ENCODE measurements at places on chromosomes 5 and 9.

GRCh38 chr9:27339661-27340284 lies 42.8 kb upstream of the EQTN start:
- peak; percentile 11 for DNase-seq

- DNase-seq: peak; percentile 76
Observed at GRCh38 chr9:101508211-101508610, 25.4 kb upstream of the RNF20 start.

GRCh38 chr9:98781588-98782383 lies 14.6 kb downstream of the ANKS6 start:
- no peak for DNase-seq

DNA sequence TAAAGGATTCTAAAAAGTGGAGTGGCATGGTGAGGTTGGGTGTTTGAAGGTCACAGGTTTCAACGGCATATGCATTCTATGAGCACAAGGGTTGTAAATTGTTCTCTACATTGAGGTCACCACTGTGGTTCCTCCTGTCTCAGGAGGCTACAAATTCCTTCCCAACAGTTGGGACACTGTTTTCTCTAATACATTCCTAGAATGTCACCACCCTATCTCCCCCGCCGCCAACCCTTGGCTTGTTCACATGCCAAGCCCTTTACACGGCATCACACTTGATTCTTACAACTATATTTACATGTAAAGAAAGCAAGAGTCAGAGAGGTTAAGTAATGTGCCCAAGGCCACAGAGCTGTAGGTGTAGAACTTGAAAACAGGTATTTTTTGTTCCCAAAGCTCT lies 315.1 kb downstream of the RAB3C start:
- peak; percentile 52 for DNase-seq

DNA sequence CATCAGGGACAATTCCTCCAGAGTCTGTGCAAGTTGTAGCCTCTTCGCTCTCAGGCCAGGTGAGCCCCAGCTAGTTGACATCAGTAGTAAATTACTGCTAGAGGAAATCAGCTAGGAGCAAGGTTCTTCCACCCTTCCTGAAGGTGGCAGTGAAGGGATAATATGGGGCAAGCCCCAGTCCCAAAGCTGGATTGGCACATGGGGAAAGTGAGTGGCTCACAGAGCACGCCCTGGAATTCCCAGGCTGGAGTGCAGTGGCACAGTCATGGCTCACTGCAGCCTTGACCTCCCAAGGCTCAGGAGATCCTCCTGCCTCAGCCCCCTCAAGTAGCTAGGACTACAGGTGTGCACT lies 82.1 kb downstream of the CYFIP2 start:
- DNase-seq: no peak

DNA sequence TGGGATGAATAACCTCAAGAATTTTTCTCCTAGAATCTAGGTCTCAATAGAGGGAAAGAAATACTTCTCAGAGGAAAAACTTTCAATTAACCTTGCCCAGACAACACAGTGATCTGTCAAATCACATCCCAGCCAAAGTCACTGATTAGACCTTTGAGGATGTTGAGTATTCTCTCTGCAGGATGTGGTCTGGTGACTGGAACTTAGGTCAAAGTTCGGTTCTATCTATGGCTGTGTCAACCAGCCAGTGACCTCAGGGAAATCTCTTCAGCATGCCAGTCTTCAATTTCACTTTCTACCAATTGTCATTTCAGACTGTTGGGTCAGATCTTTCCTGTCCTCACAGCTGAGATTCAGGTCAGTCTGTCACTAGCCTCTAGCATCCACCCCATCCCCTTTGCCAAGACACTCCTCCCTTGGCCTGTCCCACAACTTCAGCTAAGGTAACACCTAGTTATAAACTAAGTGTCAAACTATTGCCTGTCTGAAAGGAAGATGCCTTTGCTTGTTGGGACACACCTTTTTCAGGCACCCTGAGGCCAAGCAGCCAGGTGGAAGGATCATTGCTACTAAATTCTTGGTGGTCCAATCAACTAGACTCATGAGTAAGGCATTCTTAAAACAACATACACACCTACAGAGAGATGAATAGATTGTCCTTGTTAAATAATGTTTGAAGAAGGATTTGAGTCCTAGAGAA lies 156.3 kb upstream of the FST start:
- DNase-seq: no peak

DNA sequence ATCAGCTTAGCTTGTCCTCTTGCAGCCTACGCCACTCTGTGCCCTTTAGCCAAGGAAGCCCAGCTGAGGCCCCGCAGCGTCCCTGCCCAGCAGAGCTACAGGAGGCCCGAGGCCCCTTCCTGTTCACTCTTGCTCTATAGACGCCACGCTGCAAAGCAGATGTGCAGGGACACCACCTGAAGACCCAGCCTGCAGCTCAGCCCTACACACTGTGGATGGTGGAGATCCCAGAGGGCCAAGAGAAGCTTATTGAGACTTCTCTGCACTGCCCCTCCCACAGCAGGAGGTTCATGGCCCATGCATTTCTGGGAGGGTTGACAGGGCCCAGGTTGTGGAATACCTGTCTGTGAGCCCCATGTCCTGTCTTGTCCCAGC lies 33.6 kb downstream of the IRF1 start:
- no peak for DNase-seq

DNA sequence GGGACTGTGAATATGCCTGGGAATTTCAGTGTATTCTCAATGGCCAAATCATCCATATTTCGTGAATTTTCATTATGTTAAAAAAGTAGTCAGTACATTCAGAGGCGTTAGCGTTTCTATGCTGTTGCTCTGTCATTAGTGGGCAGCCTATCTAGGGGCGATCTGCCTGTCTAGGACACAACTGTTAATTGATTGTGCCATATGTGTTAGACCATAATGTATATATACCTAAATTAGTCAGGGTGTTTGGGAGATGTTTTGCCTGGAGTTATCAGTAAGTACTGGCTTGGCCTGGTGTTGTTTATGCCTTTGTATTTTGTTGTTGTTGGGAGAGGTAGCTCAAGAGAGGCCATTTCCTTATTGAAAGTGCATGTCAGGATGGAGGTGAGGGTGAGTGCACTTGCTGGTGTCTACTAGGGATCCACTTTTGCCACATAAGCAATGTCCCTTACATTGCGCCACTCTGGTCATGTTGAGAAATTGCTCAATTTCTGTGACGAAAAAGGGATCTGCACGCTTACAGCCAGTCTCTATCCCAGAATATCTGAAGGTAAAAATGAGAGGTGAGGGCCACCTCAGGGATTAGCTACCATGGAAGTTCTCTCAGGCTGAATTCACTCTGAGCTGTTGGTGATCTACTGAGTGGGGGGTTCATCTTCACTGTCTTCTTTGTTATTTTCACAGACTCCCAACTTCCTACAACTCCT lies 123.3 kb downstream of the ST8SIA4 start:
- DNase-seq: no peak

DNA sequence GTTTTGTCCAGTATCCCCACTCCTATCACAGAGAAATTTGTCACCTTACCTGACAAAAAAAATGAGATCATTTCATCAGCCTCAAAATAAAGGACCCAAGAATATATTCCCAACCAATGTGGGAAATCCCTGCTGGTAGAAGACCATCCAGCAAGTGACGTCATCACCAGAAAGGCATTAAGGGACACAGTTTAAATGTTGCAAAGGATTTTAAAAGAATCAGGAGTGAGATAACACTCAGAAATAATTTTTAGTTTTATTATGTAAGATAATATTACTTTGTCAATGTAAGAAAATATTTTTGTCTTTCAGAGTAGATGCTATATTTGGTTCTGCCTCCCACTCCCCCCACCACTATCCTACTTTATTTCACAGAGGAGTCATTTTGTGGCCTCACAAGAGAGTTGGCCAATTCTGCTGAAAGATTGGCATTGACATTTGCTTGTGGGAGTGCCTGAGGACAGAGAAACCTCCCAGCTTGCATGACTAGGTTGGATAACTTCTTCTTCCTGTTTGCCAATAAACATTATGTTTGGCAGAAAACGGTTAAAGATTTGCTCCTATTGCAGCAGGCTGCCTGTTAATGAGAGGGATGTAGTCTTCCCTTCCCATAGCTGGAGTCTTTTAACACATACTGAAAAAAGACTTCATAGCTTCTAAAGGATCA lies 288.6 kb upstream of the DAB2 start:
- DNase-seq: peak; percentile 47

DNA sequence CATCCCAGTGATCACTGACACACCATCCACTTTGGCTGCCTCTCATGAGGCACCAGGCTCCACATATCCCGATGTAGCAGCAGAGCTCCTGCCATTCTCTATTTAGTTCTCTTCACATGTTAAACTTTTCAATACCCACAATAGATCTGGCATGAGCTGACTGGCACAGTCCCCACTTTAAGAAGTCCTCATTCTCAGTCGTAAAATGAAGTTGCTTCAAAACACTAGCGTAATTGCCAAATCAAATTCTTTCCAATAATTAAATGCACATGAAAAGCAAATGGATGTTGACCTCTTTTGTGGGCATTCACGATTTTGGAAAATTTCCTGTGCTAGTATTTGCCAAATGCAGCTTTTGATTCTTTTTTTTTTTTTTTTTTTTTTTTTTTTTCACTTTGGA lies 32.4 kb downstream of the HAPLN1 start:
- no peak for DNase-seq

DNA sequence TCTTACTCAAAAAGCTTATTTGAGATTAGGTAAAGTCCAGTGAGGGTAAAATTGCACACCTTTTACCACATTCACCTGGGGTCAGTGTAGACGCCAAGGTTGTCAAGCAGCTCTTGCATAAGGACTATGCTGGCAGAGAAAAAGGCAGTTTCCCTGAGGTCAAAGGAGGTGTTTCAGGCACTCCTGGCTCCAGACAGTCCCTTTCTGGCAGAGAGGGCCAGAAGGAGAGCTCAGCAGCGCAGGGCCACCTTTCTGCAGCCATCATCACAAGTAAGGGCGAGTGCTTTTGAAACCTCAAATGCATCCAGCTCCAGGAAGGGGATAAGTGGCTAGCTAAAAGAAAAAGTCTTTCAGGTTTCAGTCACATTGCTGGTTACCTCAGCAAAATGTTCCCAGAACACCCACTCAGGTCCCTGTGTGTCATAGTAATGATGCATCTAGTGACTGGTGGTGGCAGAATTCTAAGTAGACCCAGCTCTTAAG lies 16.7 kb upstream of the IL13 start:
- DNase-seq: no peak

DNA sequence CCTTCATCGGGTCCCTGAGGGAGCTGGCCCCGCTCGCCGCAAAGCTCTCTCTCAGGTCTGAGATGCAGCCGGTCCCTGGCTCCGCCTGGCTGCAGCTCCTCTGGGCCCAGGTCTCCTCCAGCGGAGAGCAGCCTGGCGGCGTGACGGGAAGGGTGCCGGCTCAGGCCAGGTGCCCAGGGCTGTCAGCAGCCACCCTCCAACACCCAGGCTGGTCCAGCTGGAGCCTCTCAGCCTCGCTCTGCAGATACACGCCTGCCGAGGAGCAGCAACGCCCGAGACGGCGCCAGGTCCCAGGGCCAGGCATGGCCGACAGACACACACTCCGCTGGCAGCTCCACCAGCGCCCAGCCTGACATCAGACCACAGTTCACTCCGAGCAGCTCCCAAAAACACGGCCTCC lies 25.6 kb downstream of the FAM163B start:
- no peak for DNase-seq

DNA sequence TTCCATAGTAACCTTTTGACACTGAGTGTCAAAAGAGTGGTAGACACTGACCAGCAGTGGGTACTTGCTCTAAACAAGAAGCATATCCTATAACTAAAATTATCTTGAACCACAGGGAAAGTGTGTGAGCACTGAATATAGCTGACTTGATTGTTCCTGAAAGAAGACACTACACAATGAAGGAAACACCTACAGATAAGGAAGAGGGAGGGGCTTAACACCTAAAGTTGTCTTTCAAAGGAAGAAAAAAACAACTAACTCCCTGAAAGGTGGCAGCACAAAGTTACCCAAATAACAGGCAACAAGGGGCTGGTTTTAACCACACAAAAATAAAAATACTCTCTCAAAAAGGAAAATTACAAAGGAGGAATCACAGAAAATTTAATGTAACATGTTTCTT lies 6.6 kb downstream of the ELAVL2 start:
- DNase-seq: no peak

DNA sequence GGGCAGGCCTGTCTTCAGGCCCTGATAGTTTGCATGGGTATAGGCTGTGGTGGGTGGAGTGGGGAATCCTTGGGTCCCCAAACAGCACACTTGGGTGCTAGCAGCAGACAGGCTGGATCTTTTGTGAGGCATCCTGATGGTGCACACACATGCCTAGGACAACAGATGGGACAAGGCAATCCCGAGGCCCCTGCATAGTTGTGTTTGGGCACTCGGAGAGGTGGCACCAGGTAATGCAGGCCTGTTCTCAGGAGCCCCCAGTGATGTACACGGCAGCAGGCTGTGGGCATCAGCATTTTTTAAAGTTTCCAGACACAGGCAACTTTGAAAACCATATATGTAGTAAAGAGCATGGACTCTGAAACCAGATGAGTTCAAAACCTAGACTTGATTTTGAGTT lies 65.4 kb downstream of the EPB41L4A start:
- no peak for DNase-seq

- DNase-seq: no peak
Observed at GRCh38 chr5:98917433-98917832, 11.4 kb downstream of the CHD1 start.

GRCh38 chr5:149636861-149637246 lies 55.6 kb downstream of the ARHGEF37 start:
- DNase-seq: peak; percentile 62

DNA sequence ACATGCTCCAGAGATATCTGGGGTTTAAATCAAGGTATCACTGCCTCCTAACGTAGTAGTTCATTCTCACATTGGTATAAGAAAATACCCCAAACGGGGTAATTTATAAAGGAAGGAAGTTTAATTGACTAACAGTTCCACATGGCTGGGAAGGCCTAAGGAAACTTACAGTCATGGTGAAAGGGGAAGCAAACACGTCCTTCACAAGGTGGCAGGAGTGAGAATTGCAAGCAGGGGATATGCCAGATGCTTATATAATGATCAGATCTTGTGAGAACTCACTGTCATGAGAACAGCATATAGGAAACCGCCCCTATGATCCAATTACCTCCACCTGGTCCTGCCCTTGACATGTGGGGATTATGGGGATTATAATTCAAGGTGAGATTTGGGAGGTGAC lies 1280.2 kb upstream of the C9orf72 start:
- DNase-seq: no peak

DNA sequence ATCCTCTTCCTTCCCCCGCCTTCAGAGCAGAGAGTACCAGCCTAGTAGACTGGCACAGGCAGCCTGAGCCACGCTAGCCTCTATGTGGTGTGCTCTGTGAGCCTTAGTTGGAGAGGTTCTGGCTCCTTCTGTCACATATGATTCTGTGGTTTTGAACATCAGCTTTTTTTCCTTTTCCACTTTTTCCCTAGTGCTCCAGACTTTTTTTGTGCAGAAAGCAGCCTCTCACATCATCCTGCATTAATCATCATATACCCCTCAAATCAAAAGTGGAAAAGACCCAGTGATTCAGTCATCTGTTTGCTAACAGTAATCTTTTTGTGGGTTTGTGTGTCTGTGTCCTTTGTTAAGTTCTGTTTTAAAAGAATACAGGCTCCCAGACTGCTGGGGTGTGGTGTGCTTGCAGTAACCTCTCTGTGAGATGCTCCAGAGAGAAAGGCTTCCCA lies 663.9 kb upstream of the RGMB start:
- DNase-seq: peak; percentile 90

GRCh38 chr5:402615-403359 lies 40.2 kb upstream of the EXOC3 start:
- no peak for DNase-seq

All from fibroblast of skin of scalp (primary cell).